ENCODE measurements at places on chromosomes 5 and 9. TPM values are rescaled to one million over a fixed set of nuclear protein-coding genes. Genes with fewer than 3 reads are reported as not detected.

COL23A1 gene
- total RNA-seq, result 0.14 TPM

- H3K27me3 ChIP-seq, result no peaks in the 10 kb centered on the region
- H3K27ac ChIP-seq, result no peak overlapping the region
- H3K36me3 ChIP-seq, result no peaks in the 10 kb centered on the region
Observed at GRCh38 chr5:7517006-7517405, 121.1 kb downstream of the ADCY2 start.

DNA sequence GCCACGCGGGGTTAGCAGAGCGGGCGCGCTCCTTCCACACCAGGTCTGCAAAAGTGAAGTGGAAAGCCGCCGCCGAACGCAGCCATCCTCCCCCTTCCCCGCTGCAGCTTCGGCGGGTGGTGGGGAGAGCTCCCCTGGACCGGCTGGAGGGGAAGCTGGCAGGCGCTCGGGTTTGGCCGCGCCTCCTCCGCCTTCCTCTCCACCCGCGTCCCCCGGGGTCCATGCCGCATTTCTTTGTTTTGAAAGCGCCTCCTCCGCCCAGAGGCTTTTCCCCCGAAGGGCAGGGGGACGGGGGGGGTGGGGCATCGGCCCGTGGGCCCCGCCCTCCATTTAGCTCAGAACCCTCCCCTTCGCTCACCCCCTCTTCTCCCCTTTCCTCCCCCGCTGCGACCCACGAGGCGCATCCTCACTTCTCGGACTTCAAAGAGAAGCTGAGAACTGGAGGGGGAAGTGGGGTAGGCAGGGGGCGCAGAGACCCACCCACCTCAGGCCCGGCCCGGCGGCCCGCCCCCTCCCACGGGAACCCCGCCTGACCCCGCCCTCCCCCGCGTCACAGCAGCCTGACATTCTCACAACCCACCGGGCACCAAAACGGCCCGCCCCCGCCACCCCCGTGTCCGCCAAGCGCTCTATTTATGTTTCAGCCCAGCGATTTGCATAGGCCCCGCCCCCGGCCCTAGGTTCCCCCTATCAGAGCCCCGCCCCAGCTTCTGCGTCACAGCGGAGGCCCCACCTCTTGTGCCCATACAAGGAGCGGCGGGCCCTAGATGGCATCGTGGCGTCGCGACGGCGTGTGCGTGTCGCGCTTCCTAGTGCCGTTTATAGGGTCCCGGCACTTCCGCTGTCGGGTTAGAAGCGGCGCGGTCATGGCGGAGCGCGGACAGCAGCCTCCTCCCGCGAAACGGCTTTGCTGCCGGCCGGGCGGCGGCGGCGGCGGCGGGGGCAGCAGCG lies at the start of gene ZSWIM6:
ZSWIM6 (plus strand) TSS at position 852 of the 951 bp plus-strand sequence; CDS start at position 867, 15 bp downstream.
- H3K27me3 ChIP-seq, result no peaks in the 10 kb centered on the region
- no peaks in the 10 kb centered on the region for H3K36me3 ChIP-seq
- DNase-seq, result peak; percentile 100
- H3K27ac ChIP-seq, result peak within 1 kb of the TSS; percentile 99
- H3K4me3 ChIP-seq, result peak within 1 kb of the TSS; percentile 78

GRCh38 chr5:56190497-56190896 lies 42.6 kb downstream of the ANKRD55 start:
- H3K4me1 ChIP-seq, result no peaks in the 10 kb centered on the region
- peak; percentile 33 for DNase-seq
- H3K27ac ChIP-seq, result no peak overlapping the region
- no peaks in the 10 kb centered on the region for H3K27me3 ChIP-seq

GRCh38 chr5:93249651-93250289 lies 331.2 kb downstream of the NR2F1-AS1 start:
- DNase-seq, result no peak
- no peaks in the 10 kb centered on the region for H3K27me3 ChIP-seq
- no peak overlapping the region for H3K27ac ChIP-seq
- no peak overlapping the region for H3K4me3 ChIP-seq
- no peaks in the 10 kb centered on the region for H3K36me3 ChIP-seq

SPATA31D4 gene
- not detected for total RNA-seq

GRCh38 chr5:4540375-4541173 lies 599.6 kb upstream of the ADAMTS16 start:
- H3K36me3 ChIP-seq, result no peaks in the 10 kb centered on the region
- H3K27me3 ChIP-seq, result no peaks in the 10 kb centered on the region
- H3K27ac ChIP-seq, result no peak overlapping the region
- no peak for DNase-seq
- no peaks in the 10 kb centered on the region for H3K4me1 ChIP-seq
- no peak overlapping the region for H3K4me3 ChIP-seq

CDC23 gene
- total RNA-seq, result 10.6 TPM

- no peaks in the 10 kb centered on the region for H3K36me3 ChIP-seq
- H3K27ac ChIP-seq, result no peak overlapping the region
- no peaks in the 10 kb centered on the region for H3K4me1 ChIP-seq
- H3K4me3 ChIP-seq, result no peak overlapping the region
Observed at GRCh38 chr9:135136991-135137832, 49.7 kb downstream of the OLFM1 start.
